ENCODE measurements at places on chromosomes 6 and 20. TPM values are rescaled to one million over a fixed set of nuclear protein-coding genes. Genes with fewer than 3 reads are reported as not detected.

CRISP3 gene
- total RNA-seq = not detected

TLDC2 gene
- not detected for total RNA-seq

ECI2 gene
- total RNA-seq = 18.9 TPM

CDSN gene
- not detected for total RNA-seq

MCCD1 gene
- not detected for total RNA-seq

BTN2A1 gene
- total RNA-seq = 33.8 TPM

BPIFB4 gene
- total RNA-seq = not detected

KLHDC3 gene
- total RNA-seq = 67.0 TPM

TNXB gene
- 6.1 TPM for total RNA-seq

BEND6 gene
- not detected for total RNA-seq

NMBR gene
- not detected for total RNA-seq

SRMS gene
- not detected for total RNA-seq

NRN1 gene
- total RNA-seq = 5.8 TPM

EPHA7 gene
- total RNA-seq = not detected

NKAPL gene
- 0.17 TPM for total RNA-seq

CST4 gene
- not detected for total RNA-seq

KHDRBS2 gene
- not detected for total RNA-seq

LTB gene
- 2,468 TPM for total RNA-seq

FAM209A gene
- 4.0 TPM for total RNA-seq

SMLR1 gene
- total RNA-seq = not detected

JPH2 gene
- not detected for total RNA-seq

ACSS1 gene
- total RNA-seq = 24.0 TPM

SLC29A1 gene
- total RNA-seq = 33.5 TPM

EDN3 gene
- total RNA-seq = not detected

CFAP206 gene
- total RNA-seq = not detected

HAO1 gene
- not detected for total RNA-seq

C2 gene
- 1.7 TPM for total RNA-seq

ALDH5A1 gene
- total RNA-seq = 5.6 TPM

CLPSL1 gene
- total RNA-seq = not detected

TBXT gene
- total RNA-seq = not detected

ZNF341 gene
- total RNA-seq = 7.4 TPM

TINAG gene
- total RNA-seq = not detected

HRH3 gene
- total RNA-seq = not detected

WFDC10B gene
- not detected for total RNA-seq
